ENCODE measurements at places on chromosomes 4 and X.

DNA sequence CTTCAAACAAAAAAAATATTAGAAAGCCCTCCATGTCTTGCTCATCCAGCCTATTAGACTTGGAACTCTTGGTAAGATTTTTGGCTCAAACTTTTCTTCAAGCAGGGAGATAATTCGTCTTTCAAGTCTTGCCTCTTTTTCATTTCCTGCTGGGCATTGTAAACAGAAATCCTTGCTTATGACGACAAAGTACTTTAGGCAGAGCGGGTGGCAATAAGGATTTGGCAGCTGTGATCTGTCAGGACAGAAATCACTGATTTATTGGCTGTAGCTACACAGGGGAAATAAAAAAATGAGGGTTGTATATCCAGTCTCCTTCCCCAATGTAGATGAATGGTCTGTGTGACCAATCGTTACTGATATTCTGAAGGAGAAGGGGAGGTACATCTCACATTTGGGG, 121.6 kb downstream of the SLC4A4 start:
- DNase-seq: no peak

GRCh38 chr4:153781717-153782416, 7.0 kb downstream of the SFRP2 start:
- DNase-seq: no peak

DNA sequence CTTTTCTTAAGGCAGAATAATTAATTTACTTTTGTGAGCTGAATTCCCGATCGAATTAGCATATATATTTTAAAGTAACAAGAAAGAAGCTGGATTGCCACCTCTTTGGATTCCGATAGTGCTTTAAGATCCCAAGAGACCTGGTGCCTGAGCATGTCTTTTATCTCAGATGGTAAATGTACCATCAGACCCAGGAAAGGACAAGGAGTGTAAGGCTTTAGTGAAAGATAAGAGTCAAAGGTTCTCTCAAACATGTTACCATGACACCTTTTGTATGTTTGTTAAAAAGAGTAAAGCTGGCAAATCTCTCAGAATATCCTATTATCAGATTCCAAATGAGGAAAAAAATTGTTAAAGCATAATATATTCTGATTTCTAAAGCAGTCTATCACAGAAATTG, 198.8 kb downstream of the PPP3CA start:
- DNase-seq: no peak

- peak; percentile 24 for DNase-seq
These were observed 54.2 kb upstream of the GRPEL1 start for GRCh38 chr4:7121866-7122653.

DNA sequence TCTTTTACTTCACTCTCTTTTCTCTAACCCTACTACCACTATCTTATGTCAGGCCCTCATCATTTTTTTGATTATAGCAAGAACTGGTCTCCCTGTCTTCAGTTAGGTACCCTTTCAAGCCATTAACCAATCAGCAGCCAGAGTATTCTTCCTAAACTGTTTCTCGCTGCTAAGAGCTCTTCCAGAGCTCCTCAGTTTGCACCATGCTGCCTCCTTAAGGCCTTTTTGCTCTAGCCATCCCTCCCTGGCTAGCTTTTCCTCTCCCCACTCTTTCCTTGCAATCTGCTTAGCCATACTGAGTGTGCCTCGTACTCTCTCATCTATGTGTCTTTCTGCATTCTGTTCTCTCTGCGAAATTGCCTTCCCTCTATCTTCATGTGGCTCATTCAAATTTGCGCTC, 32.9 kb downstream of the KIF4A start:
- no peak for DNase-seq

- DNase-seq: no peak
These were observed 24.1 kb upstream of the TMEM150C start for GRCh38 chr4:82585690-82586435.

GRCh38 chrX:152074163-152074562, 64.2 kb downstream of the MAGEA10 start:
- no peak for DNase-seq

DNA sequence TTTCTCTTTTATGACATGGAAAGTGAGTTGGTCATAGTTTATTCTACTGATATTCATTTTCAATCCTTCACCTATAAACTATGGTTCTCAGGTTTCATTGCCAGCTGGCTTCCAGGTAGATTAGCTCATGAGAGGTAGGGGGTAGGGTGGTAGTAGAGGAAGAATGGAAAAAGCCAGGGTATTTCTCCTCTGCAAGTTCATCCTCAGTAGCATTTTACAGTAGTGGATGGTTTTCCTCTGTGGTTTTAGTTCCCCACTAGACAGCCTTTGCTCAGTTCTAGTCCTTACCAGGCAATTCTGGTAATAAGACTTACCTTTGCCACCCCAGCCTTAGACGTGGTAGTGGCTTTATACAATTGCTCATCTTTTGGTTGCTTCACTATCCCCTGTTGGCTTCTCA, 8.9 kb upstream of the NAA11 start:
- DNase-seq: no peak

GRCh38 chrX:72306851-72307645, 1.3 kb upstream of the CITED1 start:
- DNase-seq: peak; percentile 63

GRCh38 chrX:44274096-44274495, 69.4 kb downstream of the EFHC2 start:
- DNase-seq: no peak

GRCh38 chrX:38841750-38842149, 40.5 kb downstream of the MID1IP1 start:
- DNase-seq: no peak

GRCh38 chr4:99847362-99847976, 30.8 kb downstream of the DAPP1 start:
- DNase-seq: no peak

DNA sequence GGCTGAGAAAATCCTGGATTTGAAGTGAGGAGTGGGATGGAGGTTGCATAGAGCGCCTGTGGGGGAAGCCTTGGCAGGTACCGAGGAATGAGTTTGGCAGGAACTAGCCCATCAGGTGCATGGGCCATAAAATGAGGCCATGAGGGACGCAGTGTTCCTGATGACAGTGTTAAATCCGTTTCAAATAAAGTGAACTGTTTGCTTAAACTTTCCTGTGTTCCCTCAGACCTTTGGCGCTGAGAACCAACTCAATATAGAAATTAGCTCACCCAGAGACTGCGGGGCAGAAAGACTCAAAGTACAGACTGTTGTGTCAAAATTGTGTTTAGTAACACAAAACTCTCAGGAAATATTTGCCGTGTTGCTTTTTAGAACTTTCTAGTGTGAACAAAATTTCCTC, 250.0 kb upstream of the NR3C2 start:
- no peak for DNase-seq

- no peak for DNase-seq
These were observed 25.9 kb upstream of the ETNPPL start for GRCh38 chr4:108788731-108789130.

DNA sequence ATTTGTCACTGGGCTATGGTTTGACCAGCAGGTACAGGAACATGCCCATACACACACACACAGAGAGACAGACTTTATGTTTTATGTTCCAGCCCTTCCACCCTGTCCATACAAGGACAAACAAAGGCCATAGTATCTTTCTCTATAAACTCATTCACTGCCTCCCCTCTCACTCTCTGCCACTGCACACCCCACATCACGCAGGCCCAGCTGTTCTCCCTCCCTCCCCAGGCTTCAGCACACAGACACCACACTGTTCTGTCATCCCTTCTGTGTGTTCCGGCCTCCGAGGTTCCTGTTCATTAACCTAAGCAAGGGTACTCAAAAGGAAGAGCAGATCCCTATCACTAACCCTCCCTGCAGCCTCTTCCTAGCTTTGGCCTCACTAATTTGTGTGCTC, 17.8 kb downstream of the LAS1L start:
- no peak for DNase-seq

GRCh38 chr4:77795326-77795725, 23.8 kb downstream of the CNOT6L start:
- no peak for DNase-seq

GRCh38 chrX:63426519-63426918, 75.4 kb upstream of the SPIN4 start:
- no peak for DNase-seq
